ENCODE measurements at places on chromosomes 12 and 14.

GRCh38 chr14:93276031-93276716 lies 56.7 kb downstream of the BTBD7 start:
- no peak for DNase-seq

GRCh38 chr12:32033406-32033805 lies 73.2 kb upstream of the BICD1 start:
- no peak for DNase-seq

GRCh38 chr14:76868454-76869170 lies 42.4 kb downstream of the LRRC74A start:
- no peak for DNase-seq

DNA sequence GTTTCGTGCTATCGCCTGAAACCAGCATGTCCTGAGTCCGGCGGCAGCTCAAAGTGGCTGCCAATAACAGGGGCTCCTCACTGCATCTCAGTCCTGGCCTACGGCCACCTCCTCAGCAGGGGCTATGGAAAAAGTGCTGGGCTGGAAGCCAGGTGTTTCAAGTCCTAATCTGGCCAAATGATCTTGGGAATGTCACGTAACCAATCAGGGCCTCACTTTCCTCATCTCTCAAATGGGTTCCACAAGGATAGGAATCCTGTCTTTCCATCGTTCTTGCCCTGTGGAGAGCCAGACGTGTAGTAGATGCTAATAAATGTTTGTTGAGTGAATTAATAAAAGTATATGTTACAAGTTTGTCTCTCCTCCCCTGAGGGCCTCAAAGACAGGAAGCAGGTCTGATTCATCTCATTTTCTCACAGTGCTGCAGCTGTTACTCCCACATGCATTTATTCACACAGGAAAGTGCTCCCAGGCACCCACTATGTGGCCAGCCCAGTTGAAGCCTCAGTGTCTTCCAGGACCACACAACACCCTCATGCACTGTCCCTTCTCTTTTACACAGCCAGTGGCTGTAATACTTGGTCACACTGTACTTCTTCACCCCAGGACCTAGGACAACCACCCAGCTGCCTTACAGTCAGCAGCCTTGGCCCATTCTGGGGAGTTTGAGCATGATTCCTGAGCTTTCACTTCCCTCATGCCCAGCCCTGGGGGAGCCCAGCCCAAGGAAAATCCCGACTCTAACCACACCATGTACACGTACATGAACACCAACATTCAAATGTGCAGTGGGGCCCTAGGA lies 5.0 kb downstream of the CMKLR1 start:
- no peak for DNase-seq

- no peak for DNase-seq
Observed at GRCh38 chr14:86712176-86712575, 1182.2 kb downstream of the FLRT2 start.

DNA sequence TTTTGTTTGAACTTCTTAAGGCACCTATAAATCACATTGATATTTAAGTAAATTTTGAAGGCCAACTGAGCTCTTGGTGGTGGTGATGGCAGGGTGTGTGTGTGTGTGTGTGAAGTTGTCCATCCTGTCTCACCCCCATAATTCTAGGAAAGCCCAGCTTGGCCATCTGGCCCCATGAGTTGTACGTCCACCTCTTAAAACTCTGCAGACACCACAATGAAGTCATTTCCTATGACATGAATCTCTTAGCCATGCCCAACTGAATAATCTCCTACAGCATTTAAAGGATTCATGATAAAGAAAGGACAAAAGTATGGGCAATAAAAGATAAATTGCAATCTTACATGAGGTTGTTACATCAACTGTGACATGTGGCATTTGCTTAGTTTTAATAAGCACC lies 123.4 kb downstream of the TTC7B start:
- no peak for DNase-seq

- no peak for DNase-seq
Observed at GRCh38 chr12:19547271-19547671, 108.0 kb downstream of the AEBP2 start.

DNA sequence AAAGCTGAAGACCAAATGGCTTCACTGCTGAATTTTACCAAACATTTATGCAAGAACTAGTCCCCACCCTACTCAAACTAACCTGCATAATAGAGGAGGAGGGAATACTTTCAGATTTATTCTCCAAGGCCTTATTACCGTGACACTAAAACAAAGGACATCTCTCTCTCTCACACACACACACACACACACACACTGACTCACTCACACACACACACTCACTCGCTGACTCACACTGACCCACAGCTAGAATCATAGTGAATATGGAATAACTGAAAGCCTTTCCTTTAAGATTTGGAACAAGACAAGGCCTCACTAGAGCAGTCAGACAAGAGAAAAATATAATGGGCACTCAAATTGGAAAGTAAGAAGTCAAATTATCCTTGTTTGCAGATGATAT lies 1014.1 kb downstream of the TMTC2 start:
- DNase-seq: no peak

DNA sequence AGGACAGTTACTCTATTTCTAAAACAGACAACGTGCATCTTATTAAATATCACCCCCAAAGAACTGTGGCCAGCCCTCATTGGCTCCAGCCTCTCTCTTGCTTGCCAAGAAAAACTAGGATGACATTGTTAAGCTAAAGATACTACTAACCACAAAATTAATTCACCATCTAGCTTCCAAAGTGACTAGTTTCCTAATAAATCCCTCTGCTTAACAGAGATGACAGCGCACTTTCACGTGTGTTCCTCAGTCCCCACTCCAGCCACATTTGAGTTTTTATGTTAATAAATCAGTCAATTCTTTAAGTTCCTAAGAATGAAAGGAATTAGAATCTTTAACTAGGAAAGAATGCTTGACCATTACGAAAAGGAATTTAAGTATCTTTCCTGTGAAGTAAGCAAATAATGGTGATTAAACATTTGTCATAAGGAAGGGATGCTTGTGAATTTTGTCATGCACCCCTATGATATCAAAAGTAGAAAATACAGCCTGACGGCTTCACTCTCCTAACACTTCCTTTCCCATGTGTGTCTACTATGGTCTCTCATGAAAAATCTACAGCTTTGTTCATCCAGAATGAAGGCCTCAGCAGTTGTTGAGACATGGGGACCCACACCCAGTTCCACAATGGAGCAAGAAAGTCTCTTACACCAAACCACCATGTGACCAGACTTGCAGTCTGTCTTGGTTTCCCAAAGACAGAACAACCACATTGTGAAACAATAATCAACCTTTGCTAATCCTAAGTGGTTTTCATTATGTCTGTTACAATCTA lies 8.1 kb downstream of the CORO1C start:
- no peak for DNase-seq

GRCh38 chr12:2250797-2251196 lies 198.0 kb downstream of the CACNA1C start:
- no peak for DNase-seq

DNA sequence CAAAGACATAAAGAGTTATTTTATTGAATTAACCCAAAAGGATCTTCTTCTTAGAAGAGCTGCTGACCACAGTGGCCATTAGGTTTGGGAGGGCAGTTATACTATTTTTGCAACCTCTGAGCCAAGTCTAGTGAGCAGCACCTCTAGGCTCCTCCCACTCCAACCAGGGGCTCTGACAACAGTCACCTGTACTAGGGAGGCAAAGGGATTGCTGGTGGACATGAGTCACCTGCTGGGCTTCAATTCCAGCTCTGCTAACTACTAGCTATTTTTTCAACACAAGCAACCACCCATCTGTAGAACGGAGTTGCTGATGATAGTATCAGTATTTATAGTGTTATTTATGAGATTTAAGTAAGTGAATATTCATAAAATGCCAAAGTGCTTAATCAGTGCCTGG lies 166.0 kb downstream of the KLHL28 start:
- DNase-seq: no peak

GRCh38 chr14:32306549-32306948 lies 22.5 kb upstream of the AKAP6 start:
- DNase-seq: no peak

- DNase-seq: no peak
Observed at GRCh38 chr14:69493791-69494190, 9.3 kb downstream of the PLEKHD1 start.

GRCh38 chr12:57033431-57033830 lies 16.5 kb downstream of the MYO1A start:
- no peak for DNase-seq

DNA sequence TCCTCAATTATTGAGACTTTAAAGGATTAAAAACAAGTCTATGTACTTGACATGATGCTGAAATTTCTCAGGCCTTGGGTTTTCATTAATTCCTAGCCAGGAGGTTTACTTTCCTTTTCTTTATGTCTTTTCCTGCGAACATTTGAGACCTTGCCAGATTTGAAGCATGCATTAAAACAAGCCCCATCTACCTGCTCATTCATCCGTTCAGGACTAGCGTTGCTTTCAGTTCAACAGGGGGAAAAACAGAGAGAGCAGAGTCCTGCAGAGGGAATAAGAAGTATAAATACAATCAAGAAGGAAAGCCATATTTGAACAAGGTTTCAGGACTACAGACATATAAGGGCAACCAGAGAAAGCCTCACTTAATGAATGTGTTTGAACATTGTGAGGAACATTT lies 542.4 kb downstream of the DIO2 start:
- DNase-seq: no peak

DNA sequence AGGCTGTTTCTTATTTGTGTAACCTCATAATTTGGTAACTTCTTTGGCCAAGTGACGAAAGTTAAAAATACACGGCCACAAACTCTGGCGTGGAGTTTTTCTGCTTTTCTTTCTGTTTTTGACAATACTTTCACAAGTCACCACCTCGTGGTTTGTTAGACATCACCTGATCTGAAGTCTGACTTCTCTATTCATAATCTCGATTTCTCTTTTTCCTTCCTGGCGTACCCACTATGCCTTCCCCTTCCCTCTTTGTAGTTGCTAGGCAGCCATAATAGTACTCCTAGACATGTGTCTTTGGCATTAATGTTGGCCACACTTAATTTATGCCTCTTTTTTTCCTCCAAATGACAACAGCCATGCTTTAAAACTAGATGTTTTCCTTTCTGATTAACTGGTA lies 97.6 kb downstream of the POLR3B start:
- DNase-seq: no peak

GRCh38 chr14:82052778-82053177 lies 519.1 kb upstream of the SEL1L start:
- DNase-seq: no peak

DNA sequence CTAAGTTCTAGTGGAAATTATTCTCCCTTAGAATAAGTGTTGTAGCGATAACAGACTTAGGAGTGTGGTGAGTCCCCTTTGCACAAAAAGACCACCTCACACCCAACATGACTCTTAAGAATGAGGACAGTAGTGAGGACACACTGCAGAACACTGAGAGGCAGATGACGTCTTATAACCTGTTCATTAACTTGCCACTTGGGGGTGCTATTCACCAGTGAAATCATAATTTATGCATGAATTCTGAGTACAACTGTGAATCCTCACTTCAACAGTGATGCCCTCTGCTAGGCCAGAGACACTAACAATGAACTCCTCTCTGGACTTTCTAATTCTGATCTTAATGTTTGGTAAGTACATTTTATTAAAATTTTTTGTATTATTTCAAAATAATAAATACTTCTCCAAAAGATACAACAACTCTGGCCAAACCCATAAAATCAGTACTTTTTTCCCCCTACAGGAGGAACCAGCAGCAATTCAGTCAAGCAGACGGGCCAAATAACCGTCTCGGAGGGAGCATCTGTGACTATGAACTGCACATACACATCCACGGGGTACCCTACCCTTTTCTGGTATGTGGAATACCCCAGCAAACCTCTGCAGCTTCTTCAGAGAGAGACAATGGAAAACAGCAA lies 274.7 kb downstream of the DAD1 start:
- DNase-seq: no peak

DNA sequence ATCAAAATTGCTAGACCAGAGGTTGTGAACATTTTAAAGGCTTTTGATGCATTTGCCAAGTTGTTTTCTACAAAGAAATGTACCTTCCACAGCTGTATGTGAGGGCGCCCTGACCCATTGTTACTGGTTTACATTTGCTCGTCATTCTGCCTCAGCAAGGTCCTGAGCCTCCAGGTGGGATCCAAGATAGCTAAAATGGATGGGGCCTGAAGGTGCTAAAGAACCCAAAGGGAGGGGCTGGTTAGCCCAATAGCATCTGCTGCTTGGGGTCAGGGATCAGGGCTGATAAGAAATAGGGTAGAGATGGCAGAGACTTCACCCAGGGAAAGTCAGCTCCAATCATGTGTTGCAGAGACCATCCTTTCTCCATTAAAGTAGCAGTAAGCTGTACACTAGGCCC lies 43.1 kb downstream of the GALNT16 start:
- no peak for DNase-seq

- DNase-seq: no peak
Observed at GRCh38 chr12:131829356-131829747, 1.2 kb downstream of the MMP17 start.

- DNase-seq: no peak
Observed at GRCh38 chr12:132367852-132368251, 38.5 kb upstream of the GALNT9 start.

- no peak for DNase-seq
Observed at GRCh38 chr14:21101802-21102413, 1.0 kb downstream of the TMEM253 start.

DNA sequence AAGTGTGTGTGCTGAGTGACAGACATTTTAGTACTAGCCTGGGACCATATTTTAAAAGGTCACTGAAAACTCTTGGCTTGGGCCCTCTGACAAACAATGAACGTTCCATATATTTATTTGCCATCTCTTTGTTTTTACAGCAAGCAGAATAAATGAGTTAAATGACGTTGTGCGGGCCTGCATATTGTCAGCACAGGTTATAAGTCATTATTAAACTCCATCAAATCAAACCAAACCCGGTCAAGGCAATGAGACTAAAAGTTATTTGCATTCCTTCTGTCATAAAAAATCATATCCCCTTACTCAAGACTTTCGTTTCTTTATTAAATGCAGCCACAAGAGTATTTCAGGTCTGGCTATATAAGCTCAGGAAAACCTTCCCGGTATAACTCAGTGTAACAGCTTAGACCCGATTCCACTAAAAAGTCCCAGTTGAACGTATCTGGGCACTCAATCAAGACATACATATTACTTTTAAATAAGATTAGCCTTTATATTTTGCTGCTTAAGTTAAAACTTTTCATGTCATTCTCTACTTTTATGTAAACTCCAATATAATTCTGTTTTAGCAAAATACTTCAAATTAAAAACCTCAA lies 84.9 kb downstream of the DICER1 start:
- DNase-seq: no peak

GRCh38 chr14:77708749-77709148 lies 846 bp downstream of the SLIRP start:
- DNase-seq: no peak

- no peak for DNase-seq
Observed at GRCh38 chr12:17975763-17976162, 114.2 kb downstream of the RERGL start.
